ENCODE measurements at places on chromosomes 3 and 15. TPM values are rescaled to one million over a fixed set of nuclear protein-coding genes. Genes with fewer than 3 reads are reported as not detected.

Gene ZPLD1
- not detected for total RNA-seq

Gene SUMF1
- 36.8 TPM for total RNA-seq

GRCh38 chr3:41259449-41260062, 60.3 kb downstream of the CTNNB1 start:
- no peak for DNase-seq

DNA sequence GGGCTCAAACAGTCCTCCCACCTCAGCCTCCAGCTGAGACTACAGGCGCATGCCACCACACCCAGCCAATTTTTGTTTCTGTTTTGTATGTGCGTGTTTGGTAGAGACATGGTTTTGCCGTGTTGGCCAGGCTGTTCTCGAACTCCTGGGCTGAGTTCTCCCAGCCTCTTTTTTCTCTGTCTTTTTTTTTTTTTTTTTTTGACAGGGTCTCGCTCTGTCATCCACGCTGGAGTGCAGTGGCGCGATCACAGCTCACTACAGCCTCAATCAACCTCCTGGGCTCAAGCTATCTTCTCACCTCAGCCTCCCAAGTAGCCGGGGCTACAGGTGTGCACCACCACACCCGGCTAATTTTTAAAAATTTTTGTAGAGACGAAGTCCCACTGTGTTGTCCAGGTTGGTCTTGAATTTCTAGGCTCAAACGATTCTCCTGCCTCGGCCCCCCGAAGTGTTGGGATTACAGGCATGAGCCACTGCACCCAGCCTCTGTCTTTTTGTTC, 867 bp upstream of the DCAF1 start:
- DNase-seq: no peak

Gene GTF2E1
- 21.4 TPM for total RNA-seq

Gene RYR3
- total RNA-seq: 15.4 TPM

Gene IL12A
- total RNA-seq: 0.47 TPM

DNA sequence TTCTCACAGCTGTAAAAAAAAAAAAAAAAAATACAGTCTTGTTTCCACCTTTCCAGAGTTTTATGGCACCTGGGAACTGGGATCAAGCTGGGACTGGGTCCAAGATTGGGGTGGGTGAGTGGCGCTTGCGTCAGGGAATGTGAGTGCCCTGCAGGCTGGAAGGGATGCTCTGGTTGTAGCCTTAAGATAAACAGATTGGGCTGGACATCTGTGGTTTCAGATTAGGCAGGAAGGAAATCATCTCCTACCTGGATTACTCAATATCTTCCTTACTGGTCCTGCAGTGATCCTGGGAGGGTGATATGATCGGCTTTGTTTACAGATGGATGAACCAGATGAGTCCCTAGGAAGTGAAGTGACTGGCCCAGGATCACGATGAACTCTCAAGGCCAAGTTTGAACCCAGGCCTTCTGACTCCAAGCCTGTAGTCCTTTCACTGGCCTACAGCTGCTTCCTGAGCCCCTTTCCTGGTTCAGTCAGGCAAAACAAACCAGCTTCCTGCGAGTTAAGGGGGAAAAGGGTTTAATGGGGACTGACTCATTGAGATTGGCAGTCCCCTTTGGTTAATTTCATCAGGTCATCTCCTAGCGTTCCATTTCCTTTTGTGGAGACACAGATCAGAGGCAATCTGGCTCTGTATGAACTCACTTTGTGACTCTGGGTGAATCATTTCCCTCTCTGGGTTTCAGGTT, 179.8 kb downstream of the THSD4 start:
- DNase-seq: no peak

- no peak for DNase-seq
Measured at GRCh38 chr15:82810061-82810889, 847 bp downstream of the WHAMM start.

Gene FBLN2
- total RNA-seq: 9.4 TPM

- no peak for DNase-seq
Measured at GRCh38 chr3:134392336-134392983, 18.2 kb upstream of the AMOTL2 start.

GRCh38 chr3:155981669-155982068, 111.2 kb downstream of the GMPS start:
- no peak for DNase-seq

Gene OSBPL10
- total RNA-seq: 14.0 TPM

DNA sequence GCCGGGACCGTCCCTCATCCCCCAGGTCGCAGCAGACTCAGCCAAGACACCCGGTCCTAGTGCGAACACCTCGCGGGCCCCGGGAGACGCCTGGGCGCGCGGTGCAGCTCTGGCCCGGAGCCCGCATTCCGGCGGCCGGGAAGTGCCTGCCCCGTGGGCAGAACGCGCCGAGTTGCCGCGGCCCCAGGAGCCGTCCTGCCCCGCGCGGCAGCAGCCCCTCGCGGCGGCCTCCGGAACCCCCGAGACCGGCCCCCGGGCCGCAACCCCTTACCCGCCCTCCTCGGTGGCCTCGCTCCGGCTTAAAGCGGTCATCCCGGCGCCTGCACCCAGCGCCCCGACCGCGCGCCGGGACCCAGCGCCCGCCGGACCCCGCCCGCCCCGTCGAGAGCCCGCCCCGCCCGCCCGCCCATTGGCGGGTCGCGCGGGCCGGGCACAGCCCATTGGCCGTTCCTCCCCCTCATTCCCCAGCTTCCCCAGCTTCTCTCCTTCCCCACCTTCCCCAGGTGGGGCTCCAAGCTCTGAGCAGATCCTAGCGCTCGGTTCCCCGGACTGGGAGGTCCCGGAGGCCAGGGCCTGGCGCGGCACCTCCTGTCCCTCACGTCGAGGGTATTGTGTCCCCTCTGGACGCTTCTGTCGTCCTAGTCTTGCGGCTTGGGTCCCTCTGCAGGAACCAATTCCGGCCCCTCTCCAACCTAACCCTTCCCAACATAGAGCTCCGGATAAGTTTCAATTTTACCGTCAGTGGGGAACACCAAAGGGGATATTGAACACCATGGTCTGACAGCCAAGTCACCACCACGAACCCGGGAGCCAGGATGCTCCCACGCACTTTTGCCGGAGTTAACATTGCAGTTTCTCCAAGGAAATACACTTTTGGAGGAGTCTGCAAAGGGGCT, at the start of gene GRAMD2A:
GRAMD2A (minus strand) TSS at position 328 of the 896 bp plus-strand sequence.
- no peak for DNase-seq

Gene TRIM59
- total RNA-seq: 14.3 TPM

DNA sequence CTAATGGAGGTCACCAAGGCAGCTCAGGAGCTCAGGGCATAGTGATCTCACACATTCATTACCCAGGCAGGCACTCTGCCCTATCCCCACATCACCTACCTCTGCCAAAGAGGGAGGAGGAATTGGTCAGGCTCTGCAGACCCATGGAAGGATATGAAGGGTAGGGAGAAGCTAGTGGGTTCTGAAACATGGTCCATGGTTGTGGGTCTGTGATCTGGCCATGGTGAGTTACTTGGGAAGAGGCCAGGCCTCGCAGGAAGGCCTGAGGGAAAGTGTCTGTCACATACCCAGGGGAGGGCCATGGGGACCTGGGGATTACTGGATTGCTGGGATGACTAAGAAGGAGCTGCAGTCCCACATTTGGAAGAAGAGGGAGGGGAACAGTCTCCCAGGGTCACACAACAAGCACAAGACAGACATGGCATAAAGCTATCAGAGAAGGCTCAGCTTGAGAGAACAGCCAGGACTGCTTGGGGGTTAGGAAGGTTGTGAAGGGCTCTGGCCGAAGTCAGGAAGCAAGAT, 1.4 kb upstream of the PRSS50 start:
- DNase-seq: no peak

DNA sequence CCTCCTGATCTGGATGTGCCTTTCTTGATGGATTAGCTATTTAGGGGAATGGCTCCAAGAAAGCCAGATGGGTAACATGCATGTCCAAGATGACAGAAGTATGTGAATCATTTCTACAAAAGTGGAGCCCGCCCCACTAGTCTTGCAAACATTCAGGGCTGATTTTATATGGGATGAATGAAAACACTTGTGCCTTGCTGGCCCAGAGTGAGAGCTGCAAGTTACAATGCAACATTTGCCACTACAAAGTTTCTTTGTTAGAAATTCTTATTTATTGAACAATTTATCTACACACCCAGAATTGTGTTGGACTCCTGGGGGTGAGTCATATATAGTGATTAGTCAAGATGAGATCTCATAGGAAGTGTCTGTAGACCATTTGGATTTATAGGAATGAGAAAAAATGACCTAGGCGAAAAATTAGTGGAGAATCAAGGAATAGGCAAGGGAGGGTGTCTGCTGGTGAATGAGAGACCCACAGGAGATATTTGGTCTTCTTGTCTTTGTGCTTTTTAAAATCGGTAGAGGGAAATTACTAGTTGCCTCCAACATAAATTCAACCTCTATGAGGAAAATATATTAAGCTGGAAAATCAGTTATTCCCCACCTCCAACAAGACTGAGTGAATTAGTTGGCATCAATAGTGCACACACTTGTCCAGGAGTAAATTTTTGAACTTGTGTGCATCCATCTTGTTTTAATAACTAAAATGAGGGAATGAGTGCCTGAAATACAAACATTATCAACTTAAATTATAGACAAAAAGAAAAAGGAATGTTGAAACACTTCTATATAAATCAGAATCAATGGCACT, 53.5 kb upstream of the DCBLD2 start:
- DNase-seq: no peak

DNA sequence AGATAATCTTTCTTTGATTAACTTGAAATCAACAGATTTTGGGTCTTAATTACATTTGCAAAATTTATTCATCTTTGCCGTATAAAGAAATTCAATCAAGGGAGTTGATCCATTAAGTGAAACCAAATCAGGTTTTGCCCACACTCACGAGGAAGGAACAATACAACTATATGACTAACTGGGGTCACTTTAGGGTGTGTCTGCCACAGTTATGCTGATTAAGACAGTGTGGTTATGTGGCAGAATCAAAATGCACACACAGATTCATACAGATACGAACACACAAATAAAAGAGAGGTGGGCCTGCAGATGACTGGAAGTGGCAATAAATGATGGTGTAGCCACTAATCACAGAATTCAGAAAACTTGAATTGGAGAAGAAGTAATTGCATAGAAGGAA, 543.5 kb downstream of the GABRG3 start:
- no peak for DNase-seq

Gene HAUS2
- total RNA-seq: 54.6 TPM

DNA sequence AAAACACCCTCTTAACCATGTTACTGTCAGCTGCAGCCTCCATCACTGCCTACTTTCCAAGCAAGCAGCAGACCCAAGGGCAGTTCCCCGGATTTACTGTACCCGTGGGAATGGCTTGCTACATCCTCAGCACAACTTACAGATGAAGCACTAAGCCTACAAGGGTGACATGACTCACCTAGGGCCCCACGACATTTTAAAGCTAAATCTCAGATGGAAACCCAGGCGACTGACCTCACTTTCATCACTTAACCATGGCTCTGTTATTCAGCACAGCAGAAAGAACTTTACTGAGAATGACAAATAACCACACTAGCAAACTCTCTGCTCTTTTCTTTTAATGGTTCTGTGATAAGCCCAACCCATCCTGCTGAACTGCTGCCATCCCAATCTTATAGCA, 65.6 kb downstream of the SUMF1 start:
- DNase-seq: no peak

Gene PLA2G4D
- total RNA-seq: not detected

Gene MAP1A
- 35.7 TPM for total RNA-seq

DNA sequence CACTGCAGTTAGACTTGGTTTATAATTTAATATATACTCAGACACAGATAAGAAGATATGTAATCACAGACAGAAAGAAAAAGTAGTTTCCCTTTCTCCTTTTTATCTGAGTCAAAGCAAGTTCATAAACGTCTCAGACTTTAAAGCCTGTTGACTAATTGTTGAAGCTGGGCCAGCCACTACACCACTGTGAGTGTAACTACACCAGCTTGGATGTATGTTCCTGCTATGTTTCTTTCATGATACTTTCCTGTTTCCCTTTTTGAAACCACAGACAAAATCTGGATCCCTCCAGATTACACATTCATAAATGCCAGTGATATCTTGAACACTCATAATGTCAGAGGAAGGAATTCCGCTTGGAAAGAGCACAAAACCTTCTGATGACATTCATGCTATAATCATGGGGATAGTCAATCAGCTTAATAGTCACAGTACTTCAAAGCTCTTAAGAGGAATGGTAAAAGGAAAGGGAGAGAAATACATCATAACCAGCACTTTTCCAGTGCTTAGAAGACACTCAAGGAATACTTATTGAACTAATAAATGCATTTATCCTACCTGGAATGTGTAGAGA, 32.0 kb downstream of the KCNMB2 start:
- no peak for DNase-seq

DNA sequence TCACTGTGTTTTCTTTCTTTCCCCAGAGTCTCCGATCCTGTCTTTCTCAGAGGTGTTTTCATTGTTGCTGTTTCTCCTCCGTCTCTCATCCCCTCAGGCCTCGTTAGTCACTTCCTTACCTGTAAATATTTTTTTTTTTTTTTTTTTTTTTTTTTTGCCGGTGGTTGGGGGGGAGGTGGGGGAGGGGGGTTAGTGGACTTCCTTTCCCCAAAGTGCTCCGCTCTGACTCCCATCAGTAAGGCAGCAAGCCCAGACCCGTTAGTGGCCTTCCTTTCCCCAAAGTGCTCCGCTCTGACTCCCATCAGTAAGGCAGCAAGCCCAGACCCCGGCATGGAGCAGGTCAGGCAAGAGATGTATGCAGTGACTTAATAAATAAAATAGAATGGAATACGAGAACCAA, 97.1 kb upstream of the TNFAIP8L3 start:
- no peak for DNase-seq

DNA sequence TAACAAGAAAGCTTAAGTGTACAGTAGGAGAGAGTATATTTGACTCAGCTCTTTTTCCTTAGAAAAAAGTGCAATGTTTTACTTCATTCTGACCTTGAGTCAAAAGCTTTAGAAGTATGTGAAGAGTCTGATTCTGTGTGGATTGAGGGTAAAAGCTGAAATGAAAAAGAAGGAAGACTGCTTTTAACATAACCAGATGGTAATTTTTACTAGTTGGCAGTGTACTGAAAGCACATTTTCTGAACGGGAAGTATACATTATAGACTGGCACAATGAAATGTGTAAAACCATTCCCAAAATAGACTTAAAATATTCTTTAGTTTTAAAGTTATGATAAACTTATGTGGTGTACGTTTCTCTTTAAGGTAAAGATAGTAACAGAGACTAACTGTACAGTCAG, 197.8 kb upstream of the ZNF717 start:
- DNase-seq: no peak

Gene ALPK3
- total RNA-seq: 1.6 TPM

Gene CFAP91
- total RNA-seq: 6.4 TPM

DNA sequence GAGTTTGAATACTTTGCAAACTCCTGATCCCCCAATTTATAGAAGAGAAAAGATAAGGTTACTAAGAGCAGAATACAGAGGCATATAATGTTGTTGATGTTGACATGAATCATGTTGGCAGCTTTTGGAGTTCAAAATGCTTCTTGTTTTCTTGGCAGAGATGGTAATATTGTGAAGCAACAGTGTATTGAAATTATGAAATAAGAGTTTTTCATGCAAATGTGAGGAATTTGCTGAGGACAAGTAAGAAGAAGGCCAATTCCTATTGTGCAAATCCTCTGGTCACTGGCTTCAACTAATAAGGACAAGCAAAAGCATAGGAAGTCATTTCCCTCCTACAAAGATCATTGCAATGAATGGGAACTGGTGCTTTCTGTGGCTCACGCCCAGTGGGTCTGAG, 126.9 kb upstream of the CHL1 start:
- DNase-seq: no peak

Measured in occipital lobe (tissue), 3 donors.